Heart left ventricle (tissue), 16 donors: ENCODE measurements at places on chromosomes 4 and X. TPM values are rescaled to one million over a fixed set of nuclear protein-coding genes. Genes with fewer than 3 reads are reported as not detected.
A peak's percentile ranks its signal among the peaks of the same experiment; 100 is the strongest.

GRCh38 chr4:81982846-81983540, 390.8 kb downstream of the HNRNPD start:
- no peaks in the 10 kb centered on the region for H3K36me3 ChIP-seq
- no peaks in the 10 kb centered on the region for H3K27me3 ChIP-seq
- H3K27ac ChIP-seq = no peak overlapping the region
- no peaks in the 10 kb centered on the region for H3K4me1 ChIP-seq
- DNase-seq = no peak
- H3K4me3 ChIP-seq = no peak overlapping the region

DNA sequence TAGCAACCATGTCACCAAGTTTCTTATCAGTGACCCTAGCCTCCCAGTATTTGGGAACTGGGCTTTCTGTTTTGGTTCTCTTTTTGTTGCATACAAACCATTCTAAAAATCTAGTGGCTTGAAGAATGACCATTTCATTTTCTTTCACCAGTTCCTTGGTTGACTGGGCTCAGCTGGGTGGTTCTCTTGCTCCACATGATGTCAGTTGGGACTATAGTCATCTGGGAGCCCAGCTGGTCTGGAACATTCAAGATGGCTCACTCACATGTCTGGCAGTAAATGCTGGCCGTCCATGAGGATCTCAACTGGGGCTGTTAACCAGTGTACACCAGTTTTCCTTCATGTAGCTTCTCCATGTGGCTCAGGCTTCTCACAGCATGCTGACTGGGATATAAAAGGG, 27.6 kb upstream of the MBTPS2 start:
- DNase-seq = no peak
- no peak overlapping the region for H3K4me3 ChIP-seq
- H3K27me3 ChIP-seq = no peaks in the 10 kb centered on the region
- no peaks in the 10 kb centered on the region for H3K4me1 ChIP-seq
- H3K27ac ChIP-seq = no peak overlapping the region

DNA sequence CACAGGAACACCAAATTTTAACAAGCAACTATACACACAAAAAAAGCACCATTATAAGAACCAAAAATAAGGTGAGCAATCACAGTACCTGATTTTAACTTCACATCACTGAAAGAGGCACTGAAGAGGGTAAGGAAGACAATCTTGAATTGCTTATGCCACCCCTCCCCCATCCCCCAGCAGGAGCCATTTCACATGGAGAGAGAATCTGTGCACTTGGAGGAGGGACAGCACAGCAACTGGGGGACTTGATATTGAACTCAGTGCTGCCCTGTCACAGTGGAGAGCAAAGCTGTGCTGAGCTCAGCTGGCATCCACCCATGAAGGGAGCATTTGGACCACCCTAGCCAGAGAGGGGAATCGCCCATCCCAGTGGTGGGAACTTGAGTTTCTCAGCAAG, 56.0 kb downstream of the NUDT11 start:
- peaks cover 24% of the 10 kb centered on the region for H3K27me3 ChIP-seq
- H3K27ac ChIP-seq = no peak overlapping the region
- no peaks in the 10 kb centered on the region for H3K4me1 ChIP-seq
- H3K4me3 ChIP-seq = no peak overlapping the region
- H3K36me3 ChIP-seq = no peaks in the 10 kb centered on the region
- no peak for DNase-seq

DNA sequence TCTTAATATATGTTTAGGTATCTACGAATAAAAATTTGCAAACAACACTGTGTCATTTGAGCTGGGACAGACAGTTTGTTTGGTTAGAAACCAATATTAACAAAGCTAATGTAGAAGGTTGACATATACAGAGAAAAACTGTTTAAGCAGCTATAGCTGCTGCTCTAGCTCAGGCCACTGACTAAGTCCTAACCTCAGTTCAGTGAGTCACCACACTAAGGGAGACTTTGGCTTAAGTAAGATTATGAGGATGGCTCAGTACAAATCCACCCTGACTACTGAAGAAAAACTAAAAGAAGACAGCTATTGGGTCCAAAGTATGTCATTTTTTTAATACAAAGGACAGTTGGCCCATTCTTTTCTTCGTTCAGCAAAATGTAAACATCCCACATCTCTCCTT, 717.3 kb upstream of the ACTRT1 start:
- DNase-seq = no peak
- no peaks in the 10 kb centered on the region for H3K4me1 ChIP-seq
- no peak overlapping the region for H3K4me3 ChIP-seq
- H3K36me3 ChIP-seq = no peaks in the 10 kb centered on the region

GRCh38 chr4:149264093-149264733, 551.4 kb downstream of the IQCM start:
- H3K36me3 ChIP-seq = no peaks in the 10 kb centered on the region
- peak; percentile 22 for DNase-seq
- H3K4me1 ChIP-seq = no peaks in the 10 kb centered on the region
- H3K27me3 ChIP-seq = no peaks in the 10 kb centered on the region
- no peak overlapping the region for H3K27ac ChIP-seq

GRCh38 chr4:80926446-80926845, 104.1 kb upstream of the BMP3 start:
- DNase-seq = no peak
- no peaks in the 10 kb centered on the region for H3K36me3 ChIP-seq
- H3K27me3 ChIP-seq = no peaks in the 10 kb centered on the region
- H3K4me3 ChIP-seq = no peak overlapping the region

DNA sequence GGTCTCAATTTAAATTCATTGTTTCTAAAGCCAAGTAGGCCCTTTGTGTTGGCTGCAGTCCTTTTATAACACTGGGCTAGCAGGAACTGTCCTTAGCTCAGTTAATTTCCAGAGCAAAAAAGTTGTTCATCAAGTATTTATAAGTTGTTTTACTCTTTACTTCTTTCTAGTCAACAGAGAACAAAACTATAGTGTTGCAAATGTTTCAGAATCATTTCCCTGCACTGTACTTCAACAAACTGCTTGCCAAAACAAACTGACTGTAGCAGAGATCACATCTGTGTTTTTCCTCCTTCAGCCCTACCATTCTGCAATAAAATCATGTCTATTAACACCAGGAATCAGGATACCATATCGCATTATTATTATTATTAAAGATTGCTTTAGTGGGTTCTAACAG, 168.5 kb upstream of the SH3RF1 start:
- H3K27ac ChIP-seq = no peak overlapping the region
- no peak for DNase-seq
- H3K4me1 ChIP-seq = peaks cover 16% of the 10 kb centered on the region
- H3K36me3 ChIP-seq = no peaks in the 10 kb centered on the region
- no peak overlapping the region for H3K4me3 ChIP-seq

DNA sequence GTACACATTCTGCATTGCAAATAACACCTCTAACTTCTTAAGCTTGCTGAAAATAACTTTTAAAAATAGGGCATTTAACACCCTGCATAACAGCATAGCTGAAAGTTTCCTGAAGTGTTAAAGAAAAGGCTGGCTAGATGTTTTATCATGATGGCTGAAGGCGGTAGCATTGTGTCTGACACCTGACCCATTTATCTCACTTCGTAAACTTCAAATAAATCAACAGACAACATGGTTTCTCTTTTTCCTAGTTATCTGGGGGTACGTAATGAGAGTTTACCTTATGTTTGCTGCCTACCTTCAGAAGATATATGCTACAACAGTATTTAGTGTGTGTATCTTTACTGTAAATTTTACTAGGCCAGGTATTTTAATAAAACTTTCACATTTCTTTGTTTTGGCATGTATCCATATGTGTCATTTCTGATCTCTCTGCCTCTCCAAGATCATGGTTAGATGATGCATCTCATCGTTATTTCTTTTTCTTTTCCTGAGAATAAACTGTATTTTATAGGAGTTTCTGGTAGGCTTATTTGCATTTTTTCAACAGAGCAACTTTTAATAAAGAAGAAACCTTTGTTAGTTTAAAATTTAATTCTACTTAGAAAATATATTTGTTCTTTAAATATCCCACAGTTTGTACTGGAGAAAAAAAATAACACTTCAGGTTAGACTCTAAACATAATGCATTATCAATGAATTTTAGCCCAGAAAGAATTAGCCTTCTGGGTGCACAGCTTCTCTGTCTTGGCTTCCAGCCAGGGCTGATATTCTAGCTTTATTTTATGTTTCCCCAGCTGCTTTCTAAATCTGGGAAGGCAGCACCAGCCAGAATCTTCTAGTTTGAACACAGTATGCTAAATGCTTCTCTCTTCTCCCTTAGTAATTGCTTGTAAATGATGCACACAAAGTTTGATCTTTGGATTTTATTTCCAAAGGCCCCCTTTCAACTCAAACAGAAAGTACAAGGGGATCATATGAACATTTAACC, 2.9 kb downstream of the NDST4 start:
- no peak overlapping the region for H3K4me3 ChIP-seq
- no peak overlapping the region for H3K27ac ChIP-seq
- H3K4me1 ChIP-seq = no peaks in the 10 kb centered on the region
- no peaks in the 10 kb centered on the region for H3K36me3 ChIP-seq
- no peaks in the 10 kb centered on the region for H3K27me3 ChIP-seq
- no peak for DNase-seq

DNA sequence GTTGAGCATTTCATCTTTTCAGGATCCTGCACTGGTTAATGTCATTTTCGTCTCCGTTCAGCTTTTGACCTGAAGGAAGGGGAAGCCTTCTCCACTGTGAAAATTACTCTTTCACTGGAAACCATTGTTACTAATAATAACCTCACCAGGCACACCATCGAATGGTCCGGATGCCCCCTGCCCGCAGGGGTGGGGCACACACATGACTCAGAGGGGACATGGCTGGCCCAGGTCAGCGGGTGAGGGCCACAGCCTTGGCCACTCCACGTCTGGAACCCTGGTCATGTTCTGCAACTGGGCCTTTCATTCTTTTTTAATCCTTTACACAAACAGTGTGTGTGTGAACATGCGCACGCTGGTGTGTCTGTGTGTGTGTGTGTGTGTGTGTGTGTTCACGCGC, 191.8 kb downstream of the BCOR start:
- H3K4me1 ChIP-seq = no peaks in the 10 kb centered on the region
- H3K27ac ChIP-seq = no peak overlapping the region
- no peaks in the 10 kb centered on the region for H3K36me3 ChIP-seq
- DNase-seq = no peak
- H3K4me3 ChIP-seq = no peak overlapping the region

DNA sequence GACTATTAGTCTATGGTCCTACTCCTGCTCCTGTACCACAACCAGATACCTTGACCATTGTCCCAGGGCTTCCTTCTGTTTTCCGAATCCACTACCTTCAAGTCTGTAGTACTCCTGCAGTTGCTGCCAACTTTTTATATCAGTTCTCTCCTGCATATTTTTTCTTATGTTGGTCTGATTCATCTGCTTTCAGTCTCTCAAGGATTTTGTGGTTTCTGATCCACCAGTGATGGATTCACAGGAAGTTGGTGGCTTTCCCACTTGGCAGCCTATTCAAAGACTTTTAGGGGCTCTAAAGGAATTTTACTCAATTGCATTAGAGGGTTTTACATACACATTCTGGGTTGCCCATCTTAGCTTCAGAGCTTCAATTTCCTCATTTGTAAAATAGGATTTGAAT, 23.6 kb downstream of the KIF4A start:
- no peaks in the 10 kb centered on the region for H3K4me1 ChIP-seq
- DNase-seq = no peak
- no peak overlapping the region for H3K4me3 ChIP-seq

- H3K27ac ChIP-seq = no peak overlapping the region
- DNase-seq = no peak
- H3K4me1 ChIP-seq = peaks cover 5% of the 10 kb centered on the region
- no peaks in the 10 kb centered on the region for H3K36me3 ChIP-seq
- no peak overlapping the region for H3K4me3 ChIP-seq
- H3K27me3 ChIP-seq = no peaks in the 10 kb centered on the region
Measured at GRCh38 chrX:135015523-135016245, 6.7 kb downstream of the RTL8B start.

GRCh38 chr4:11480683-11481082, 52.0 kb upstream of the HS3ST1 start:
- peak; percentile 29 for DNase-seq
- no peak overlapping the region for H3K27ac ChIP-seq
- H3K4me1 ChIP-seq = no peaks in the 10 kb centered on the region
- H3K36me3 ChIP-seq = no peaks in the 10 kb centered on the region
- no peak overlapping the region for H3K4me3 ChIP-seq

- H3K4me3 ChIP-seq = no peak overlapping the region
- peak; percentile 4 for DNase-seq
- H3K27ac ChIP-seq = no peak overlapping the region
- no peaks in the 10 kb centered on the region for H3K27me3 ChIP-seq
Measured at GRCh38 chrX:56068274-56068758, 163.8 kb upstream of the KLF8 start.

GRCh38 chr4:83013420-83013867, 2.8 kb upstream of the LIN54 start:
- H3K4me1 ChIP-seq = peaks cover 6% of the 10 kb centered on the region
- peak overlapping the region; percentile 89 for H3K4me3 ChIP-seq
- peak overlapping the region; percentile 74 for H3K27ac ChIP-seq
- no peaks in the 10 kb centered on the region for H3K27me3 ChIP-seq
- DNase-seq = no peak

DNA sequence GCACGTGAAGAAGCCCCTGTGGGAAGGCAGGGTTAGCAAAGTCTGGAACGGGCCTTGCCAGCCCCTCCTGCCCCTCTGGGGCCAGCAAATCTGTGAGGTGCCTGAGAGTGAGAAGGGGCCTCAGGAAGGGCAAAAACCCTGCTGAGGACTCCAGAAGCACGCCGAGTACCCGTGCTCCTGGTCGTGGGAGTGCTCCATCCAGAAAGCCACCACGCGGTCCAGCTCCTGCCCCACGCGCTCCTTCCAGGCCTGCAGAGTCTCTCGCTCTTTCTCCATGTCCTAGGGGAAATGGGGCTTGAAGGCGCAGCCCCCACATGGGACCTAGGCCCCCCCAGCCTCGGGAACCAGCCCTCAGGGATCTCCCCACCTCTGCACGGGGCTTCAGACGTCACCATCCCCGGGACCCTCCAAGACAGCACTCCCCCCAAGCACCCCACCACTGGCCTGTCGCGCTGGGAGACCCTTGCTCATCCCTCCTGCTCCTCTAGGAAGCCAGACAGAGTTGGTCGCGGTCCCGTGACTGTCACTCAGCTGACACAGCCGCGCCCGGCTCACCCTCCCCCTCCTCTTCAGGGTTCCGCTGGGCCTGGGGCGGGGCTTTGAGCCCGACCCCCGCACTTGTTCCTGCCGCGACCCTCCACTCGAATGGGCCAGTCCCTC, at the start of gene RENBP:
TSS of gene RENBP (minus strand) at position 504 of the 660 bp plus-strand sequence. CDS start at position 471, 33 bp downstream.
- H3K36me3 ChIP-seq = peaks cover 2% of the 10 kb centered on the region
- DNase-seq = peak; percentile 83
- no peaks in the 10 kb centered on the region for H3K27me3 ChIP-seq
- peak within 1 kb of the TSS; percentile 52 for H3K4me3 ChIP-seq

- H3K4me1 ChIP-seq = no peaks in the 10 kb centered on the region
- H3K36me3 ChIP-seq = no peaks in the 10 kb centered on the region
- H3K27me3 ChIP-seq = no peaks in the 10 kb centered on the region
- H3K27ac ChIP-seq = no peak overlapping the region
- H3K4me3 ChIP-seq = no peak overlapping the region
Measured at GRCh38 chr4:22408474-22408873, 107.4 kb downstream of the ADGRA3 start.

- H3K36me3 ChIP-seq = no peaks in the 10 kb centered on the region
- H3K27ac ChIP-seq = no peak overlapping the region
- H3K4me3 ChIP-seq = no peak overlapping the region
- DNase-seq = no peak
- H3K27me3 ChIP-seq = no peaks in the 10 kb centered on the region
Measured at GRCh38 chr4:25941457-25942221, 27.6 kb downstream of the SMIM20 start.

Gene TCEAL7
- 3.5 TPM for total RNA-seq

Gene ESX1
- total RNA-seq = not detected

Gene CD40LG
- not detected for total RNA-seq

Gene NEUROG2
- not detected for total RNA-seq

Gene ITGB1BP2
- total RNA-seq = 64.2 TPM

Gene QDPR
- total RNA-seq = 40.8 TPM

Gene ENPEP
- total RNA-seq = 7.1 TPM

Gene TMSB15A
- not detected for total RNA-seq

Gene GPRASP3
- total RNA-seq = 7.3 TPM
